Uterus (tissue), 4 donors: ENCODE measurements at places on chromosomes 1 and 21.

- no peak for DNase-seq
Measured at GRCh38 chr1:61095470-61095812, 13.1 kb downstream of the NFIA start.

- no peak for DNase-seq
Measured at GRCh38 chr1:100730130-100730529, 10.6 kb downstream of the VCAM1 start.

GRCh38 chr21:36369064-36369685 is 16.0 kb upstream of the CHAF1B start:
- DNase-seq, result no peak

DNA sequence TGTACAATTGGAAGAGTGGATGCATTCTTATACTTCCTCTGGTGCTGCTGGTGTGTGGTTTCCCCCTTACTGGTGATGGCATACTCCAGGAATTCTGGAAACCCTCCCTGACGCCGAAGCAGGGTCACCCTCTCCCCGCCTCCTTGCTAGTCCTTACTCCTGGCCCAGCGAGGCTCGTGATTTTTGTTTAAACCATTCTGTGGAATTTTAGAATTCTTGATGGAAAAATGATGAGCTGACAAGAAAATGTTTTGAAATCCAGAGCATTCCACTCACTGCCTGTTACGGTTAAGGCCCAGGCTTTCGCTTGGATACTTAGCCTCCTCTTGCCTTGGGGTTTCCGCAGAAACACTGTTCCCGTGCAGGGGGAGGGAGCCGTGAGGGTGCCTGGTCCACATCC is 41.1 kb downstream of the IL6R start:
- DNase-seq, result no peak

DNA sequence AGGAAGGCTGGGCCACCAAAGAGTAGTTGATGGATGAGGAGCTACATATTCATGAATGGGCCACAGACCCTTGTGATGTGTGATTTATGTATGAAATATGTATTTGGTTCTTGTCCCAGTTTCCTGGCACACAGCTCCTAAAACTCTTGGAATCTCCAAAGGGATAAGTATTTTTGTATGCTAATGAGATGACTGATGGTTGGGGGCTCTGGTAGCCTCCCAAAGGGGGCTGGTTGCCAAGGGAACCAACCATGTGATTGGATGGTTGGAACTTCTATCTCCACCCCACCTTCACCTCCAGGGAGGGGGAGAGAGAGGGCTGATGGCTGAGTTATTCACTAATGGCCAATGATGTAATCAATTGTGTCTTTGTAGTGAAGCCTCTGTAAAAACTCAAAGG is 77.1 kb downstream of the ZNF281 start:
- no peak for DNase-seq

DNA sequence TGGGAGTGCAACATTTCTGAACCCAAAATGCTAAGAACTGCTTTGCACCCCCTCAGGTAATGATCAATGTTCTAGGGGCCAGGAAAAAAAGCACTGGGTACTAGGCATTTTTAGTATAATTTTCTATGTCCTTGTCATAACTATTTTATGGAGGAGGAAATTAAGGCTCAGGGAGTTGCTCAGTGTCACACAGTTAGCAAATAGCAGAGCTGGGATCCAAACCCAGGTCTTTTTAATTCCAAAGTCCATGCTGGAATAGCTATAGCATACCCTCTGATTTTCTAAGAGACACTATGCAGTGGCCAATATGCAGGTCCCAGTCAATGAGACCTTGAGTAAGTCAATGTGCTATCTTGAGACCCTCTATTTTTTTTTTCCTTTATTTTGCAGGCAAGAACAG is 394.5 kb upstream of the USP24 start:
- no peak for DNase-seq

DNA sequence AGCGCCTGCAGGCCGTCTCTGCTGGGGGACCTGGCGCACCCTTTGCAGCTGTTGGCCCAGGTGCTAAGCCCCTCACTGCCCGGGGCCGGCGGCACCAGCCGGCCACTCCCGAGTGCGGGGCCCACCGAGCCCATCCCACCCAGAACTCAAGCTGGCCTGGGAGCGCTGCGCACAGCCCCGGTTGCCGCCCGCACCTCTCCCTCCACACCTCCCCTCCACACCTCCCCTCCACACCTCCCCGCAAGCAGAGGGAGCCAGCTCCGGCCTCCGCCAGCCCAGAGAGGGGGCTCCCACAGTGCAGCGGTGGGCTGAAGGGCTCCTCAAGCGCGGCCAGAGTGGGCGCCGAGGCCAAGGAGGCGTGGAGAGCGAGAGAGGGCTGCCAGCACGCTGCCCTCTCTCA is 177.8 kb upstream of the KAZN start:
- no peak for DNase-seq

DNA sequence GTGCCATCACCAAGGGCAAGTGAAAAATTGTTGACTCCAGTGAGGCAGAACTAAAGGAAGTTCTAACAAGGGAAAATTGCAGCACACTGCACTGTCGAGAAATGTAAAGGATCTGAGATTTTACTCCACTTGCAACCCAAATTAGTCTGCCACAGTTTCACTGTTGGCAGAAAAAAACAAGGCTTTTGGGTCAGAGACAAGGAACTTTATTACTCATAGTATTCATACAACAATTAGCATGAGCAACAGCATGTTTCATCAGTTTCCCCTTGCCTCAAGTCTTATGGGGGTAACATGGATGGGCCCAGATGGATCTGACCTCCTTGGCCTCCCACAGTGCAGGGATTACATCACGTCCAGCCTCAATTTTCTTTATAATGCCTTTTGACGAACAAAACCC is 125.3 kb downstream of the LTN1 start:
- no peak for DNase-seq

GRCh38 chr1:7120863-7121621 is 335.8 kb downstream of the CAMTA1 start:
- no peak for DNase-seq

DNA sequence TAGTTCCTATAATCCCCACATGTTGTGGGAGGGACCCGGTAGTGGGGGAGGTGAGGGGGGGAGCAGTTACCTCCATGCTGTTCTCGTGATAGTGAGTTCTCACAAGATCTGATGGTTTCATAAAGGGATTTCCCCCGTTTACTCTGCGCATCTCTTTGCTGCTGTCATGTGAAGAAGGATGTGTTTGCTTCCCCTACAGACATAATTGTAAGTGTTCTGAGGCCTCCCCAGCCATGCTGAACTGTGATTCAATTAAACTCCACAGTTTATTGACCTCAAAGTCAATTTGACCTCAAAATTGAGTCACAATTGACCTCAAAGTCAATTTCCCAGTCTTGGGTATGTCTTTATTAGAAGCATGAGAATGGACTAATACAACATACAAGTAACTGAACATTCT is 19.7 kb downstream of the DPH5 start:
- DNase-seq, result no peak

DNA sequence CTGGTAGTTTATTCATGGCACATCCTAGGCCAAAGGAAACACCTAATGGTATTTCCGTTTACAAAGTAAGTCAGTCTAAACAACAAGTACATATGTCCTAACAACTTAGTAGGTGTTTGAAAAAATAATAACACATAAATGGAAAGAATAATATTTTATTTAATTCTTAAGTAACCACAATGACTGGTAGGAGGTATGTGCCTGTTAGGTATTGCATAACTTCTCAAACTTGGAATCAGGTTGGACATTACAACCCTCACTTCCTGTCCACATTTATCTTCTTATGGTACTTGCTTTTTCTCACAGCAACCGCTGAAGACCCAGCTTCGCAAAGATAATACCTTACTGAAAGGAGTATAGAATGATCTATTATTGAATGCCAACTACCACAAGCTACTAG is 64.2 kb downstream of the VPS13D start:
- DNase-seq, result no peak

DNA sequence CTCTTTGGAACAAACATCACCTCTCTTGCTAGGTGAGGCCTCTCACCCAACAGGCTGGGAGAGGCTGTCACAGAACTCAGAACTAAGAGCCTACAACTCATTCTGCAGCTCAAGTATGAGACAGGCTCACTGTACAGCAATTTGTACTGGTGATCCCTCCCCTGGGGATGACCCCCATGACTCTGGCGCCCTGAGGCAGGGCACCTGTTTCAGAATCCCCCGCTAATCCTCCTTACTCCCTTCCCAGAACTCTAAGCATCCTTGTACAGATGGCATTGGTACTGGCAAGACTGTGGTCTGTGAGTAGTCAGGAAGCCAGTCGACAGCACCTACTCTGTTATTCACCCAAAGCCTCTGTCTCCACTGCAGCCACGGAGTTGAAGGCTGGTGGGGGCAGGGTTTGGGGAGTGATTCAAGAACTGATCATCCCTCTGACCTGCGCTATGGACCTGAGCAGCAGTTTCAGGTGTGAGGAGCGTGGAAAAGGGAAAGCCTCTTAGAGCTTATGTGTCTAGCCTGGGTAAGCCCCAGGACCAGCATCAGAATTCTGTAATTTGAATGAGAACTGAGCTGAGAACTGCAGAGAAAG is 655.5 kb downstream of the KIF26B start:
- no peak for DNase-seq

DNA sequence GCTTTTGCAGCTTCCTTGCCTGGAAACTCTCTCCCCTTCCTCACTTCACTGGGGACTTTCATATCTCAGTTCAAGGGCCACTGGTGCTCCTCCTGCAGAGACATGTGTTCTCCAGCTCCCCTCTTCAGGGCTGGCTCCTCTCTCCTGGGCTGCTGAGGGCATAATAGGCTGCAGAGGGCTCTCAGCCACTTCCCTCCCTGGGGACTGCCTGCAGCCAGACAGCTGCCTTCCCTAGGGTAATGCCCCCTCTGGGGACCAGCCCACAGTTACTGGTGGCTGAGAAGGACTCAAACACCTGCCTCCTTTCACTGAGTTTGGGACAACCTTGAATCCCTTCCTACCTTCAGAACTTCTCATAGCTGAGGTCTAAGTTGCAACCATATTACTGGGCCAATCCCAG is 104.8 kb upstream of the POU3F1 start:
- DNase-seq, result no peak

DNA sequence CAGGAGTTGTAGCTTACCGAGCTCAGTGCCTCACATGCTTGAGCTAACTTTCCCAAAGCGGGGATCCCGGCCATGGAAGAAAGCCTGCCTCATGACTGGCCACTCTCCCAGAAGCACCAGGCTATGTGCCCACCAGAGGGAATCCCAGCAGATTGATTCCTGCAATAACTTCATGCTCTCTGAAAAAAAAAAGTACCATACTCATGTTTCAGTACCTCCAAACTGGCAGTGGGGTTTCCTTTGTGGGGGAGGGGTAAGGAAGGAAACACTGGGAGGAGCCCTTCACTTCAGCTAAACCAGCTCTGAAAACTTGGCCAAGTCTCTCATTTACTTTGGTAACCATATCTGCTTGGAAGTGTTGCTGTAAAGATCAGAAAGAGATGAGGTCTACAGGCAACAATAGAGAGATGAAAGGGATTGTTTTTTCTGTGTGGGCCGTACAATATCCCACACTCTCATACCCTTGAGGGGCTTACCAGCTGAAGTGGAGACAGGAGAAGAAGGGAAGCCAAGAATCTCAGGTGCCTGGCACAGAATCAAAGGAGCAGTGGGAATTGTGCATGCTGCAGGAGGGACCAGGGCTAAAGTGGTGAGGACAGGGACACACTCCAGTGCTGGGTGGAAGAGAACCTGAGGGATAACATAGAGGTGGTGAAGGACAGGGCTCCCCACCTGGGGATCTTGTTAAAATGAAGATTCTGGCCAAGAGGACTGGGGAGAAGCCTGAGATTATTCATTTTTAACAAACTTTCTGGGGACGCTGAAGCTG is 42.4 kb upstream of the TACSTD2 start:
- DNase-seq, result no peak

- DNase-seq, result no peak
Measured at GRCh38 chr1:2507744-2508155, 18.6 kb downstream of the PANK4 start.

- no peak for DNase-seq
Measured at GRCh38 chr21:44778499-44778911, 23.1 kb downstream of the UBE2G2 start.

DNA sequence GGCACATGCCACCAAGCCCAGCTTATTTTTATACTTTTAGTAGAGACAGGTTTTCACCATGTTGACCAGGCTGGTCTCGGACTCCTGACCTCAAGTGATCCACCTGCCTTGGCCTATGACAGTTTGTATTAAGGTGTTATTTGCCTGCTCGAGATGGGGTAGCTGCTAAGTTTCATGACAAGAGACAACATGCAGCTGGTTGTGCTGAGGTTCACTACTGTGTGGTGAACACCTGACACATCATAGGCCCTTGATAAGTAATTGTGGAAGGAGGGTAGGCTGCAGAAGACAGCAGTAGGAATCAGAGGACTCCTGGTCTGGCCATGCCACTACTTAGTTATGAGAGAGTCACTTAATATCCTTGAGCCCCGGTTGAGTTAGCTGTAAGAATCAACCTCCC is 46.2 kb downstream of the PLPP3 start:
- no peak for DNase-seq

- no peak for DNase-seq
Measured at GRCh38 chr1:36675106-36675505, 192.4 kb upstream of the CSF3R start.

DNA sequence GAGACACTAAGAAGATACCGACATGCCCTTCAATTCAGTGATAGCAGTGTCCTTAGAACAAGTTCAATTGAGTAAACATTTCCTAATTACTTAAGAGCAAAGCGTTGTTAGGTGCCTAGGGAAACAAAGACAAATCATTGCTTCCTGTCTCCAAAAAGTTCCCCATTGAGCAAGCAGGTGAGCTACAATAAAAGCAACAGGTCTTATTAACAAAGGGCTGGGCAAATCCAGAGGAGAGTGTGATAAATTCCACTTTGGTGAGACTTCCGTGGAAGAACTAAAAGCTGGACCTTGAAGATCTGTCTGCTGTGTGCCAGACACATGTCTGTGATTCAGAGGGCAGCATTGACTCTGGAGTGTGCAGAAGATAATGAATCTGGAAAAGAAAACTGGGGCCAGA is 1.9 kb upstream of the TUT4 start:
- DNase-seq, result no peak
